ENCODE measurements at places on chromosomes 7 and 10.

DNA sequence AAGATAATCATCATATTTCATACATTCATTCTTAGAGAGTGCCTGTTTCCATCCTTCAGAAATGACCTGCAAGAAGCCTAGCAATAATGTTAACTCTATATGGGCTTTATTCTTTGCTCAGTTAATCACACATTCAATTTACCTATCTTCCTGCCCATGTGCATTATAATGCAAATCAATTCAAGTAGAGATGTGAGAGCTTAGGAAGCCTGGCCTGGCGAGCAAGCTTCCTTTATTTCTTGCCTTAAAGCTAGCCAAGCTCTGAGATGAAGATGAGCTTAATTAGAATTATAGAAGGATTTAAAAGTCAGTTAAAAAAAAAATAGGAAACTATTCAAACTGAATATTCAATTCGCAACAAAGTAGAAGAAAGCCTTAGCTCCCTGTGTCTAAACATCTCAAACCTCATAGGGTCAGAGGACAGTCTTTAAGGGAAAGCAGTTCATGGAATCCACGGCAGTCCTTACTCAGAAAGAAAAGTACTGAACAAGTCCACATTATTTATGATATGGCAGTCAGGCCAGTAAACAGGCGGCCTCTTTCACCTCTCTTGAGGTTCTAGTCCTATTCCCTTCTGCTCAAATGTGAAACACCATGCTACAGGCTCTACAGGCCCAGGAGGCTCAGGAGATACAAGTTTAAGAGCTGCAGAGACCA lies 214.1 kb downstream of the TFEC start:
- DNase-seq = no peak

- DNase-seq = no peak
These were observed 58.2 kb upstream of the MSRB2 start for GRCh38 chr10:23037152-23037551.

DNA sequence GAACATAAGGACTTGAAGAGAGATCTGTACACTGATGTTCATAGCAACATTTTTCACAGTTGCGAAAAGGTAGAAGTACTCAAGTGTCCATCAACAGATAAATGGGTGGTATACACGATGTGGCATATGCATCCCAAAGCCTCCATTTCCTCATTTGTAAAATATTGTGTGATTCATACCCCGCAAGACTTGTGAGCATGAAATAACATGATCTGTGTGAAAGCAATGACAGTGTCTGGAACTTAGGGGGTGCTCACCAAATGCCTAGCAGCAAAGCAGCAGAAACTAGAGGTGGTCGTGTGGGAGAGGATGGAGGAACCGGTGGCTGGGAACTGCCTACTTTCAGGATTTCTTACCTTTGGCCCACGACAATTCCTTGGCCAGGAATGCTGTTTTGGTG lies 135.3 kb upstream of the INSYN2A start:
- DNase-seq = no peak

GRCh38 chr7:118232837-118233236 lies 8.3 kb downstream of the ANKRD7 start:
- DNase-seq = no peak

GRCh38 chr10:91762878-91763277 lies 35.3 kb upstream of the TNKS2 start:
- no peak for DNase-seq

- no peak for DNase-seq
These were observed 21.2 kb downstream of the CYP17A1 start for GRCh38 chr10:102815790-102816549.

DNA sequence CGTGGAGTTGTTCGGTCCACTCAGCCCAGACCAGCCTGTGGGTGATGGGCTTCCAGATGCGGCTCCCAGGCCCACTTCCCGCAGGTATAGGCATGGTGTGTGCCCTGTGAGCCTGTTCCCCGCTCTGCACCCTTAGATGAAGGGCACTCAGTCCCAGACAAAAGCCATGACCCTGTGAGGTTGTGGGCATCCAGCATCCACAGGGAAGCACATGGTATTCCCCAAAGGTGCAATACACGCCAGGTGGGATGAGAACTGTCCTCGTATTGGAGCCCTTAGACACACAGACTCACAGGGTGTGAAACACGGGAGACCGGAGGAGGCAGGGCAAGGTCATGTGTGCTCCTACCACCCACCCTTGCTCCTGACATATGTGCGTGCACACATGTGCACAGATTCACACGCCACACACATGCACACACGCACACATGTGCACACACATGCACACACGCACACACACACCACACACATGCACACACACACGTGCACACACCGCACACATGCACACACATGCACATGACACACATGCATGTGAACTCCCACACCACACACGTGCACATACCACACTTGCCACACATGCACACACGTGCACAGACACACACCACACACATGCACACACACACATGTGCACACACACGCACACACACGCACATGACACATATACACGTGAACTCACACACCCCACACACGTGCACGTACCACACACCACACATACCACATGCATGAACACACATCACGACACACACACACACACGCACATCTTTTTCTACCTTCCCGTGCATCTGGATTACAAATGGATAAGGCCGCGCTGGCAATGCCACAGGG lies 319.4 kb downstream of the WDR37 start:
- DNase-seq = no peak

GRCh38 chr7:150339409-150339809 lies 2.0 kb downstream of the RARRES2 start:
- DNase-seq = no peak

DNA sequence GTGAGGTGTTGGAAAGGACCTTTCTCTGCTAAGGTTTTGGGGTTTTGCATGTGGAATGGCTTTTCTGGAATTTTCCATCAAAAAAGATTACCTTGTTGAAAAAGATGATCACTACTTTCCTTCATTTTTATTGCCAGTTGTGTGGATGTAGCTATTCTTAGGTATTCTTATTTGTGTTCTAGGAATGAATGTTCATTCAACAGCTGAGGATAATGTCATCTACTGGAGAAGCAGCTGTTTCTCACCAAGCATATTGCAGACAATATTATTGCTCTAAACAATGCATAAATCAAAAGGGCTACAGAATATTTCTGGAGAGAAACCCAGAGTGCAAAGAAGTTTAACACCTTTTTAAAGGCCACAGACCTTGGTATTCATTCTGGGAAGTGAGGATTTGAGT lies 145.6 kb upstream of the CALCR start:
- DNase-seq = no peak

GRCh38 chr7:48245751-48246472 lies 74.7 kb downstream of the ABCA13 start:
- DNase-seq = no peak

GRCh38 chr7:42091461-42092291 lies 145.3 kb downstream of the GLI3 start:
- DNase-seq = peak; percentile 64

GRCh38 chr7:74656441-74656836 lies 1.1 kb upstream of the GTF2I start:
- DNase-seq = peak; percentile 21

- DNase-seq = no peak
These were observed 26.0 kb upstream of the UBE3C start for GRCh38 chr7:157112706-157113105.

DNA sequence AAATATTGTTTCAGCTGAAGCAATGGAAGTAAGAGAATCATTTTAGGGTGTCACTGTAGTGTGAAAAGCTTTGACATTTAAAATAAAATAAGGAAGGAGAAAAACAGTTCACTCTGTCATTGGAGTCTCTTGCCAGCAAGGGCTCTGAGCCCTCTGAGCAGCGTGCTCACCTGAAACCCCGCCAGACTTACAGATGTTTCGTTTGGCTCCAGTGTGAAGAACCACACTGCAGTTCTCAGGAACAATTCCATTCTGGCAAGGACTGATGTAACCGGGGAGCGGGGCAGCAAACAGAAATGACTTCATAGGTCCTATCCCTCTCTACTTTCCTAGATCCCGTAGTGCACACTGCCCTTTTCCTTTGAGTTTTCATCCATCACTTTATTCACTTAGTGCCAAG lies 164.3 kb downstream of the CELF2 start:
- no peak for DNase-seq

DNA sequence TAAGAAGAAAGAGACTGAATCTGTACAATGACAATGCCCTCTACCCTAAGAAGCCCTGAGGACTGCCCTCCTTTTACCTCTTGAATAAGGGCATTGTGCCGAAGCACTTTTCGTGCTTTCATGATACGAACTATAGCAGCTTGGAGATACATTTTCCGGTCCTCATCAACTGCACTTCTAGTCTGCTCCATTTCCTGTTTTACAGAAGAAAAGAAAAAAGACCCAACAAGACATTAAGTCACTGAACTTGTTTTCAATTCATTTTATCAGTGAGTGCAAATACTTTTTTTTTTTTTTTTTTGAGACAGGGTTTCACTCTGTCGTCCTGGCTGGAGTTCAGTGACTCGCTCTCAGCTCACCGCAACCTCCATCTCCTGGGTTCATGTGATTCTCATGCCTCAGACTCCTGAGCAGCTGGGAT lies 78.4 kb downstream of the CUL2 start:
- no peak for DNase-seq

DNA sequence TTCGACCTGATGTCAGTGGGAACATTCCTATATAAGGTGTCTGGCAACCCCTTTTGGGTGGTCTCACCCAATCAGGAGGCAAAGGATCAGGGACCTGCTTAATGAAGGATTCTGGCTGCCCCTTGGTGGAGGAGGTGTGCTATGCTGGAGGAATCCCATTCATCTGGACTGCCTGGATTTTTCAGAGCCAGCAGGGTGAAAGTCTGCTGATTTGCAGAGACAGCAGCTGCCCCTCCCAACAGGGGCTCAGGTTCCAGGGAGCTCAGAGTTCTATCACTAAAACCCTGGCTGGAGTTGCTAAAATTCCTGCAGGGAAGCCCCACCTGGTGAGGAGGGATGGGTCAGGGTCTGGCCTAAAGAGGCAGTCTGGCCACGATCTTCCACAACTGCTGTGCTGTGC lies 398.5 kb upstream of the CNTNAP2 start:
- DNase-seq = no peak

DNA sequence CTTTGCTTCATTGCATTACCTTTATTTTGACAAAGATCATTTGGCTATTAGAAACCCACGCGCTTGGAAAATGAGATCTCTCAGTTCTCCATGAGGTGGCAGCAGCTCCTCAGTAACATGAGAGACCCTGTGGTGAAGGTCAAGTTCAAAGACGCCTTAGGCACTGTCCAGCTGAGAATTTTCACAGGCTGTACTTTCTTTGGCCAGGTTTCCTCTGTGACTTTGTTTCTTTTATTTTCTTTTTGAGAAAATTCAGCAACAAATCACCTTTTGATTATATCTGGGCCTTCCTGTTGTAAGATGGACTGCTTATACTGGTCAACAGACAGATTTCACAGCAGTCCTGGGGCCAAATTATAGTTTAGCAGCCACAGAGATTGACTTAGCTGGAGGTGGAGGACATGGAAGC lies 54.5 kb downstream of the RAB18 start:
- DNase-seq = peak; percentile 32

GRCh38 chr7:106659166-106659962 lies 1.6 kb downstream of the CCDC71L start:
- no peak for DNase-seq

GRCh38 chr10:106815427-106816043 lies 349.0 kb downstream of the SORCS1 start:
- no peak for DNase-seq

GRCh38 chr7:44555350-44555749 lies 14.2 kb upstream of the NPC1L1 start:
- no peak for DNase-seq

DNA sequence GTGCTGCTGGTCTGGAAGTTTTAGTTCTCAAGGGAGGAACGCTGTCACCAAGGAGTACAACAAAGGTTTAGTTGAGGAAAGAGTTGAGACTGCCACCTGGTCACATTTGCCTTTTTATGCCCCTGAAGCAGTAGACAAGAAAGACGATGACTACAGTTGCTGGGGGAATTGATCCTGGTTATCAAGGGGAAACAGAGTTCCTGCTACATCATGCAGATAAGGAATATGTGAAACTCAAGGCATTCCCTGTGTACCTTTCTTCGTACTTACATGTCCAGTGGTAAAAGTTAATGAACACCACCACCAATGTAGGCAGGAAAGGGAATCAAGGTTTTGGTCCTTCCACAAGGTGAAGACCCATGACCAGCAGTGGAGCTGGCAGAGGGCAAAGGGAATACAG lies 31.8 kb downstream of the SLC35B4 start:
- DNase-seq = no peak

GRCh38 chr10:92184977-92185376 lies 105.9 kb downstream of the CPEB3 start:
- DNase-seq = peak; percentile 9

DNA sequence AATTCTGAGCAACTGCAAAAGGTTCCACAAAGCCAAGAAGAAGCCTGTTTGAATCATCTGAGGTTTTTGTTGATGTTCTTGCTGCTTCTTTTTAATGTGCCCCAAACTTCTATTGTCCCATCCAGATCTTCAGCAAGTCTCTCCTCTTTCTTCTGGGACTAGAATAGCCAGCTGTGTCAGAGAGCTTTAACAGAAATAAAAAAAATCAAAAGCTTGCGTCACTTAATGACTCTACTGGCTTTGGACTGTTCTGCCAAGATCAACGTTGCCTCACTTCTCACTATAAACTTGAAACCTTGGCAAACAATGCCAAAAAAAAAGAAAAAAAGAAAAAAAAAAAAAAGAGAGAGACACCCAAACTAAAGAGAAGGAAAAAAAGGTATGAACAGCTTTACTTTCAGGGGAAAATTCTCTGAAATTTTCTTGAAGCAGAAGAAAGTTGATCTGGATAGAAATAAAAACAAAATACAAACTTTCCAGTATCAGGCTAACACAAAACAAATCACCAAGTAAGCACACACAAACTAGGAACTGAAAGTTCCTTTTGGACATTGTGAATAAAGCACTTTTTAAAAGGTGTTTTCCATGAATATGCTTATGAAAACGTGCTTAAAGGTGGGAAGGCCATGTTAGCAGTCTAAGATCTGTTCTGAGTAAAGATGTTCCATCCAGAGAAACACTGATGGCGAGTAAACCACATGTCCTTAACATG lies 14.8 kb downstream of the USP54 start:
- DNase-seq = no peak

DNA sequence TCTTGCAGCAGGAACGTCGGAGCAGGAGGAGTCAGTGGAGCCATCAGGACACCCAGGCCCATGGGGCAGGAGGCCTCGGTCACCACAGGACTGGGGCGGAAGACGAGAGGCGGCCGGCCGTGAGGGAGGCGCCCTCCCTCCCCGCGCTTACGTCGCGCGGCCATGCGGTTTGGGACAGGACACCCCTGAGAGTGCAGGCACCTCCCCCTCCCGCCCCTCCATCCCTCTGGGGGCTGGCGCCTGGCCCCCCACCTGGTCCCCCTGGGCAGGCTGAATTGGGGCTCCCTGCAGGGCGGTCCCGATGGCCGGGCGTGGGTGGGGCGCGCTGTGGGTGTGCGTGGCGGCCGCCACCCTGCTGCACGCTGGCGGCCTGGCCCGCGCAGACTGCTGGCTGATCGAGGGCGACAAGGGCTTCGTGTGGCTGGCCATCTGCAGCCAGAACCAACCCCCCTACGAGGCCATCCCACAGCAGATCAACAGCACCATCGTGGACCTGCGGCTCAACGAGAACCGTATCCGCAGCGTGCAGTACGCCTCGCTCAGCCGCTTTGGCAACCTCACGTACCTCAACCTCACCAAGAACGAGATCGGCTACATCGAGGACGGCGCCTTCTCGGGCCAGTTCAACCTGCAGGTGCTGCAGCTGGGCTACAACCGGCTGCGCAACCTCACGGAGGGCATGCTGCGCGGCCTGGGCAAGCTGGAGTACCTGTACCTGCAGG lies 74.4 kb downstream of the ELFN1 start:
- DNase-seq = no peak

- DNase-seq = no peak
These were observed 77.9 kb downstream of the CTNNA3 start for GRCh38 chr10:67618116-67618515.
